Fibroblast of skin of abdomen (primary cell): ENCODE measurements at places on chromosomes 1 and 21.

- DNase-seq = no peak
These were observed 58.4 kb downstream of the NFIA start for GRCh38 chr1:61140778-61141177.

GRCh38 chr1:69728206-69728605 is 160.5 kb downstream of the LRRC7 start:
- no peak for DNase-seq

DNA sequence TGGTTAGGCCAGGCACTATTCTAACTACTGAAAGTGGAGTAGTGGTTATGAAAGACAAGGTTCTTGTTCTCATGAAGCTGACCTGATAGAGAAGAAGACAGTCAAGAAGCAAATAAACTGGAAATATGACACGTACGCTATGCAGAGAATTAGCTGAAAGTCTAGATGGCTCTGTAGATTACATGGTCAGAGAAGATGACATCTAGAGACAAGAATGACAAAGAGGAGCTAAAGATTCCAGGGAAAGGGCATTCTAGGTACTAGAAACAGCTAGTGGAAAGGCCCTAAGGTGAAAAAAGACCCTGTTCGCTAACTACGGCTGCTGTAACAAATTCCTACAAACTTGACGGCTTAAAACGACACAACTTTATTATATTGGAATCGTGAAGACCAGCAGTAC is 68.0 kb upstream of the NRIP1 start:
- DNase-seq = no peak

GRCh38 chr1:69246109-69246508 is 321.6 kb upstream of the LRRC7 start:
- no peak for DNase-seq

DNA sequence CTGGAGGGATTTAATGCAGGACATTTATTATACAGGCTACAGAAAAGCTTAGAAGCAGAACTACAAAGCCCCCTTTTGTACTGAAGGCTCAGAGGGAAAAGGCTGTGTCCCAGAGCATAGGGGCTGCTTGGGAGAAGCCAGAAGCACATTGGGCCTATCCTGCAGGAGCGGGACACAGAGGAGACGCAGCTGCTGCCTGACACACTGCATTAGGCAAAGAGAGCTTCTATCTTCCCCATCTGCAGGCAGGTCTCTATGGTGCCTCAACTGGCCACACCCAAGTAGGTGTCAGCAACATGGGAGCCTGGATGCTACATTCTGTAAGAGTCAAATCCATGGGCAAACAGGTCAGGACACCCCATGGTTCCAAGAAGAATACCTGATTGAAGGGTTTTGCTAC is 595.9 kb downstream of the AJAP1 start:
- no peak for DNase-seq

- DNase-seq = peak; percentile 81
These were observed 156.6 kb downstream of the TRABD2B start for GRCh38 chr1:47840393-47841190.
